Glomerular endothelial cell (primary cell): ENCODE measurements at places on chromosomes 6 and 20. TPM values are rescaled to one million over a fixed set of nuclear protein-coding genes. Genes with fewer than 3 reads are reported as not detected.

KIZ gene
- 3.6 and 5.3 TPM in 2 replicates for total RNA-seq

METTL24 gene
- 0.82 TPM in 1 of 2 replicates, not detected in the other for total RNA-seq

FOXQ1 gene
- total RNA-seq, result not detected in 2 replicates

ADGRF1 gene
- total RNA-seq, result 0.82 TPM in 1 of 2 replicates, not detected in the other
